Left cardiac atrium (tissue), 4 donors: ENCODE measurements at places on chromosomes 5 and 9.

GRCh38 chr9:123485216-123485615 lies 129.2 kb downstream of the CRB2 start:
- DNase-seq = no peak

GRCh38 chr5:124913329-124913653 lies 166.9 kb upstream of the ZNF608 start:
- DNase-seq = no peak

- peak; percentile 41 for DNase-seq
Measured at GRCh38 chr9:123112015-123112975, 78.8 kb downstream of the GPR21 start.

DNA sequence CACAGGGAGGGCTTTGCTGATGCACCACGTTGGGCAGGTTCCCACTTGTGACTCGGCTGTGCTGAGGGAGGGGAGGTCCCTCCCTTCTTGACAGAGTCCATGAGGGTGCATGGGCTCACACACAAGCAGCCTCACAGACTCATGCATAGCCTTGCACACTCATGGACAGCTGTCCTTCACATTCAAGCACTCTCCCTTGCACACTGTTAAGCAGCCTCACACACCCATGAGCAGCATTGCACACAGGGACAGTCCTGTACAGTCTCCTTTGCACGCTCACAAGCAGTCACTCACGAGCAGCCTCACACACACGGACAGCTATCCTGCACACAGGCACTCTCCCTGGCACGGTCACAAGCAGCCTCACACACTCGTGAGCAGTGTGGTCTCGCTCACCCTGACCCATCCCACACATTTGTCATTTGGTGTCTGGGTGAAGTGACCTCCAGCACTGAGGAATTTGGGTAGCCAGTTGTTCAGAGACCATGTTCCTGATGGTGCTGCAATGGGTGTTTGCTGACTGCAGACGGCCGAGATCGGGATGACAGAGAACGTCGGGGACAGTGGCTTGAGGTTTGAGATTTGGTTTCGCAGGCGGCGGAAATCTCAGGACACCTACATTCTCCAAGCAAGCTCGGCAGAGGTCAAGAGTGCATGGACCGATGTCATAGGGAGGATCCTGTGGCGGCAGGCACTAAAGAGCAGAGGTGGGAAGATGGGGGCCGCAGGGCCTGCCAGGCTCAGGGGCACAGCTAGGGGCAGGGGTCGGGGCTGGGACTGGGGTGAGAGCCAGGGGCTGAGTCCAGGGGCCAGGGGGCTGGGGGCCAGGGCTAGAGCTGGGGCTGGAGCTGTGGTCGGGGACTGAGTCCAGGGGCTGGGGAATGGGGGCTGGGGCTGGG lies 17.7 kb upstream of the LRRC14B start:
- DNase-seq = peak; percentile 18

GRCh38 chr9:132671620-132672412 lies 1.6 kb downstream of the GTF3C4 start:
- DNase-seq = no peak

- DNase-seq = peak; percentile 82
Measured at GRCh38 chr9:107737987-107738743, 248.6 kb upstream of the KLF4 start.
